ENCODE measurements at places on chromosomes 7 and 10. TPM values are rescaled to one million over a fixed set of nuclear protein-coding genes. Genes with fewer than 3 reads are reported as not detected.

Gene PMPCB
- 63.7 TPM for total RNA-seq

Gene MCM10
- 5.3 TPM for total RNA-seq

Gene KCNIP2
- 6.8 TPM for total RNA-seq

Gene ZNF138
- total RNA-seq, result 19.1 TPM

DNA sequence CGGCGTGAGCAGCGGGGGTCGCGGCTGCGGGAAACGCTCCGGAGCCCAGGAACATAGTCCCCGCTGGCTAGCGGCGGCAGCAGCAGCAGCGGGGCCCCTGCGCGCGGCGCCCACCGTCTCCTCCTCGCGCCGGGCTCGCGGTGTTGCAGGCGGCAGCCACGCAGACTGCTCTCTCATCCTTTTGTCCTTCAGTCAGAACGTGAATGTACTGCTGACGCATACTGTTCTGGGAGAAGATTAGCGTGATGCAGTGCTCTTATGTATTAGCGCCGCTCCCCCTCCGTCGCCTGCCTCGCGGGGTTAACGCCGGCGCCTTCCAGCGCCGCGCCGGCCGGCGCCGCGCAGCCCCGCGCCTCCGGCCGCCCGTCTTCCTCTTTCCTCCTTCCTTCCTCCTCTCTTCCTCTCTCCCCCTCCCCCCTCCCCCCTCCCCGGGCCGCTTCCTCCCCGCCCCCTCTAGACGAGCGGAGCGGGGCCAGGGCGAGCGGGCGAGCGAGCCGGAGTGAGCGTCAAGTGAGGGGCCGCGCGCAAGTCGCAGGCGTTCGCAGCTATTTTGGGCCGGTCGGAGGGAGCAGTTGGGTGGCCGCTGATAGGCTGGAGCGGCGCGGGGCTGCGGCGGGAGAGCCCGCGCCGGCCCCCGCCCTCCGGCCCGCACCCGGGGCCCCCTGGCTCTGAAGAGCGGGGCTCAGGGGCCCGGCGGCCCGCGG, 816 bp upstream of the LRRC4 start:
- DNase-seq, result peak; percentile 70
- H3K27ac ChIP-seq, result peak overlapping the region; percentile 31
- no peaks in the 10 kb centered on the region for H3K27me3 ChIP-seq

DNA sequence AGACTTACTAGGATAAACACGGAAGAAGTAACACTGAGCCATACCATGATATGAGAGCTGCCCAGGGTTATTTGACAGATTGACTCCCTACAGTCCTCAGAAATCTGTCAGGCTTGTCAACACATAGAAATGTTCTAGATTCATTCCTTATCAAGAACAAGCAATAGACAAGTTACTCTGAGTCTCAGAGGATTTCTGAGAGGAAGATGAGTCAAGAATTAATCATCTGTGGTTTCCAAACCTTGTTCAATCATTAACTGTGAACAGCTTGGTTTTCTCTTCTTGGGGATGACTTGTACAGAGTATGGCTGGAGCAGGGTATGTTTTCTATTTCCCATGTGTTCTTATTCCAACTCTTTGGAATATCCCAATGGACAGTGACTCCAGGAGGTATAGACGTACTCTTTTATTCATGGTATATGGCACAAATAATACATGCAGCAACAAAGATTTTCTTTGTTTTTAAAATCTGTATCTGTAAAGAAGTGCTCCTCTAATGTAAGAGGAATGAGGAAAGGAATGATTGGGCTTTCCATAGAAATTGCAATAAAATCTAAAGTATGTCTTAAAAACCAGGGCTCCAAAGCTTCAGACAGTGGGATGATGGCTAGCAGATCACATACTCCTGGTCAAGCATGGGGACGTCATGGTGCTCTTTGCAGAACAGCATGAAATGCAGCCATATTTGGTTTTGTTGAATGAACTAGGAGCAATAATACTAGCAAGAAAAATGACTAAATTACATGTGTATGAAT, 11.9 kb upstream of the SFR1 start:
- no peaks in the 10 kb centered on the region for H3K36me3 ChIP-seq
- H3K27me3 ChIP-seq, result no peaks in the 10 kb centered on the region
- H3K4me3 ChIP-seq, result no peak overlapping the region
- no peaks in the 10 kb centered on the region for H3K4me1 ChIP-seq
- DNase-seq, result no peak
- H3K27ac ChIP-seq, result no peak overlapping the region

- H3K27ac ChIP-seq, result no peak overlapping the region
- no peaks in the 10 kb centered on the region for H3K27me3 ChIP-seq
- H3K4me1 ChIP-seq, result no peaks in the 10 kb centered on the region
- H3K4me3 ChIP-seq, result no peak overlapping the region
- no peaks in the 10 kb centered on the region for H3K36me3 ChIP-seq
Observed at GRCh38 chr7:7745966-7746365, 27.6 kb upstream of the RPA3 start.

DNA sequence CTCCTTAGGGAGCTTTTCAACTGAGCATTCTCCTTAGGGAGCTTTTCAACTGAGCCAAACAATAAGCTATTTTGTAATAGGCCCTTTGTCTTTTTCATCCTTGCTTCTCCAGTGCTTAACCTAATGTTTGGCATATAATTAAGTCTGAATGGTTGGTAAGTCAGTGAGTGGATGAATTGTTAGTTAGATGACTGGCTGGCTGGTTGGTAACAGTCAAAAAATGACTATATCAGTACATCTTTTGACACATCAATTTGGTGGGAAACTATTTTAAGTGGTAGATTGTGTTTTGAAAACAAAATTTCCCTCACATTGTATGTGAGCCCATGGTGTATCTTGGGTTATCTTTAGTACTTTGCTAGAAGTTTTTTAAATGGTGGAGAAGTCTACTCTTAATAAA, 16.4 kb downstream of the ING3 start:
- H3K4me1 ChIP-seq, result no peaks in the 10 kb centered on the region
- no peak for DNase-seq
- H3K27ac ChIP-seq, result no peak overlapping the region
- no peaks in the 10 kb centered on the region for H3K36me3 ChIP-seq
- no peak overlapping the region for H3K4me3 ChIP-seq

- H3K27ac ChIP-seq, result no peak overlapping the region
- H3K4me1 ChIP-seq, result no peaks in the 10 kb centered on the region
- no peak overlapping the region for H3K4me3 ChIP-seq
- H3K27me3 ChIP-seq, result no peaks in the 10 kb centered on the region
- no peak for DNase-seq
Observed at GRCh38 chr7:1675673-1676549, 5.8 kb downstream of the ELFN1 start.

DNA sequence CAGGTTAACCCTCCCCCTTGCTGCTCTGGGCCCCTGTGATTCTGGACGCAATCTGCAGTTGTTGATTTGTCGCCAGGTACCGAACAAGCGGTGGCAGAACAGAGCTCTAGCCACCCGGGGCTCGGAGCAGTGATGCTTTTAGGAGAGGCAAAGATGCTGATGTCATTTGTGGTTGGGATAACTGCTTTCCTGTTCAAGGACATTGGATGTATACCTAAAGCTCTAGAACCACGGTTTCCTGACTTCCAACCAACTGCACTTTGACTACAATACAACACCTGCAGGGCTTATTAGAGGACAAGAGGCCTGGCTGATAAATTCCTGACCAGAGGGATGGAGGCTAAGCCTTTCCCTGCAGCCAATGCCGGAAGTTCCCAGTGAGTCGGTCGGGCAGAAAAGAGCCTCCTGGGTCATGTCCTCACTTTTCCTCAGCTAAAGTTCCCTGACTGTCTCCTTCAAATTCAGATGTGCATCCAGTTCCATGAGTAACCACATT, 6.5 kb upstream of the RBM20 start:
- no peak overlapping the region for H3K4me3 ChIP-seq
- no peaks in the 10 kb centered on the region for H3K27me3 ChIP-seq
- H3K36me3 ChIP-seq, result no peaks in the 10 kb centered on the region
- no peak overlapping the region for H3K27ac ChIP-seq
- no peaks in the 10 kb centered on the region for H3K4me1 ChIP-seq

All from testis (tissue), 5 donors.